ENCODE measurements at places on chromosomes 16 and 17. TPM values are rescaled to one million over a fixed set of nuclear protein-coding genes. Genes with fewer than 3 reads are reported as not detected.
A peak's percentile ranks its signal among the peaks of the same experiment; 100 is the strongest.

KRT25 gene
- not detected for total RNA-seq

DNA sequence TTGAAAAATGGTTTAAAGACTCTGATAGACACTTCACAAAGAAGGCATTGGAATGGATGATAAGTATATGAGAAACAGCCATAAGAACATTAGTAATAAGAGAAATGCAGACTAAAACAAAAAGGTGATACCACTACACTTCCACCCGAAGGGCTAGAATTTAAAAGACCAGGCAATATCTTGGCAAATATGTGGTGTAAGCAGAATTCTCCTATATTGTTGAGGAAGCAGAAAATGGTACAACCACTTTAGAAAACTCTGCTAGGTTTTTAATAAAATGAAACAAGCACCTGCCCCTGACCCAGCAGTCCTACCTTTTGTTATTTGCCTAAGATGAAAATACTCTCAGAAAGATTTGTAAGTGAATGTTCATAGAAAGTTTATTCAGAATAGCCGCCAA, 43.7 kb downstream of the MAP2K4 start:
- DNase-seq, result no peak

XYLT1 gene
- total RNA-seq, result not detected

SLC16A13 gene
- total RNA-seq, result 0.74 TPM

DNA sequence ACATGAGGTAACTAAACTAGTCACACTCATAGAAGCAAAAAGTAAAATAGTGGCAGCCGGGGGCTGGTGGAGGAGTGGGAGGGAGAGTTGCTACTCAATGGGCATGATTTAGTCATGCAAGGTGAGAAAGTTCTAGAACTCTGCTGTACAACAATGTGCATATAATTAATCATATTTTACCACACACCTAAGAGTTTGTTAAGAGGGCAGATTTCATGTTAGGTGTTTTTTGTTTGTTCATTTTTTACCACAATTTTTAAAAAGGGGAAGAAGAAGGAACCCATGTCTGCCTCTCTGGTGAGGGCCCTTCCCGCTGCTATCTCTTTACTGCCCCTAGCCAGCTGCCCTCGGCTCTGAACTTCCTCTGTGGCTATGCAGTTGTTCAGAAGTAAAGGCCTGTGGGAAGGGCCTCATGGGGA, 11.2 kb downstream of the CD300LB start:
- no peak for DNase-seq

PRCD gene
- not detected for total RNA-seq

- peak; percentile 12 for DNase-seq
Observed at GRCh38 chr16:53209429-53209828, 154.6 kb downstream of the CHD9 start.

DNA sequence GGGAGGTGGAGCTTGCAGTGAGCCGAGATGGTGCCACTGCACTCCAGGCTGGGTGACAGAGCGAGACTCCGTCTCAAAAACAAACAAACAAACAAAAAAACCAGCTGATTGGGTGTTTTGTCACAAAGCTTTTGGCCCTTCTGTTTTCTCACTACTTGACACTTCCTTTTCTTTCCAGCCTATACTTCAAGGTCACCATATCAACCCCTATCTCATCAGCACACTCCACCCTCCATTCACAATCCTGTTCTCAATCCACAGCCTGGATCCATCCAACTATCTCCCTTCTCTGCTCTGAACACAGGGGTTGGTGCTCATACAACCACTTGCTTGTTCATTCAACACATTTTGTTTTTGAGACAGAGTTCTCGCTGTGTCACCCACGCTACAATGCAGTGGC, 6.6 kb upstream of the MED11 start:
- DNase-seq, result no peak

DNA sequence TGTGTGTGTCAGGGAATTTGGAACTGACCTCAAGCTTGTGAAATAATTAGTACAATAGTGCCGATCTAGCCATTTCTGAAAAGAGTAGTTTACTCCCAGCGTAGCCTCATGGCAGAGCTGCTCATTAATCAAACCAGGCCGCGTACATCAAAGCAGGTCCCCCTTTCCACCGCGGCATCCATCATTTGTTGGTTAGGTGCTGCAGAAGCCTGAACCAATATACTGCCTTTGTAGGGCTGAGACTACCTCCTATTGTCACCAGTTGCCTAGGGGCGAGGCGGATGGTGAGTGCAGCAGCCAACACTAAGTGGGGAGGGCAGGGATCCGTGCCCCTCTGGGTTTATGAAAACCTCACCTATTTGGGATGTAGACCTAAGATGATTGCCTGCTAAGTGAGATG, 264.1 kb downstream of the TMEM114 start:
- no peak for DNase-seq

DNA sequence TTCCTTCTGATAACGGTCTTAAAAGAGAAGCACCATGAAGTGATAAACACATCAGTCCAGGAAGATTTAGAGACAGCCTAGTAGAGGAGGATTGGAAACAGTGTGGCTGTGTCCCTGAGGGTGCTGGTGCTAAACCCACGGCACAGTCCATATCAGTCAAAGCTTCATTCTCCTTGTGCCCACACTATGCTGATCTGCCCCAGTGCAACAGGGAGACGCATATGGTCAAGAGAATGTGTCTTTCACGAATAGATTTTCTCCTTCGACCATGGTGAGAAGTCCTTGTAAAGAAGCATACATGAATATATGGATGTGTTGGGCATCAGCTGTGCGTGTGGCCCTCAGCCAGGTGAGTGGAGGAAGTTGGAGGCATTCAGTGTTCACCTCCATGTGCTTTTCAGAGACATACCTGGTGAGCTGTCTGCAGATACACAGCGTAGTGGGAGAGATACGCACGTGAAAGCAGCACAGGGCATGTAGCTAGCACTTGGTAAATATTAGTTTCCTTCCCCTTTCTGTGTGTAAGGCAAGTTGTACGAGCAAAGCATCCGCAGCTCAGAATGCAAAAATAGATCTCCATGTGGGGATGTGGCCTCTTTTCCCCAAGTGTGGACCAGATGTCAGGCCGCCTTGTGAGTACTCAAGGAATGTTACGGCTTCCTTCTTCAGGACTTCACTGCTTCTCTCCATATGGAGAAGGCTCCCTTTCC, 29.4 kb downstream of the HLF start:
- DNase-seq, result no peak

GRCh38 chr16:56667581-56668571, at the start of gene MT1G:
MT1G (minus strand) TSS chr16:56668065; CDS start chr16:56667993, 72 bp downstream.
- no peak for DNase-seq

DNA sequence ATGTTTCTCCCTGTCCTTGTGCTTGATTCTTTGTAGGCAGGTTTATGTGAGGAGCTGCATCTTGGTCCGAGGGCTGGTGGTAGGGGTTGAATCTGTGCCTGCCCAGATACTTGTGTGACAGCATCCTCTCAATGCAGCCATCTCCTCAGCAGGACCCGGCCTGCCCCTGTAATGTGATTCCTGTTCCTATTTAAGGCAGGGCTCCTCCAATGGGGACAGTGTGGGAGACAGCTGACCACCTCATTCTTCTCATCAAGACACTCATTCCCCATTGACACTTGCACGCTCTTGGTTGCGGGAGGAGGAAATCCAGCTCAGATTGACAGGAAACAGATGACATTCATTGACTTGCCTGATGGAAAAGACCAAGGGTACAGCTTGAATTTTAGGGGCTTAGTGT, 384.5 kb downstream of the CPPED1 start:
- DNase-seq, result no peak

- DNase-seq, result peak; percentile 45
Observed at GRCh38 chr17:44307387-44308186, 814 bp upstream of the RUNDC3A start.

GRCh38 chr17:64326420-64327054, 63.5 kb upstream of the TEX2 start:
- peak; percentile 23 for DNase-seq

- DNase-seq, result no peak
Observed at GRCh38 chr16:2096853-2097595, 38.7 kb downstream of the PKD1 start.

SMIM5 gene
- 0.07 TPM for total RNA-seq

DNA sequence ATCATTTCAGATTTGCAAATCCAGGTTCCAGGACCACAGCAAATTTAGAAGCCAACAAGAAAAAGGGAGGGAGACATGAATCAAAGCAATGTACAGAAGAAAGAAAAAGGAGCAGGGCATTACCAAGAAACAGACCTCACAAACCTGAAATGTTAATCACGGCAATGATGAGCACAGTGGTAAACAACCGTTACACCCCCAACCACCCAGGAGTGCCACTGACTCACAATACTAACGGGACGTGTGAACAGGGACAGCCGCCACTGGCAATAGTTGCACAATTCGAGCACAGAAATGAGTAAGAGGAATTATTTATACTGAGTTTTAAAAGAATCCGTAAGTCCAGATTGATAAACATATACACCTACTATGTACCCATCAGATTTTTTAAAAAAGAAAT, 13.8 kb downstream of the USP22 start:
- DNase-seq, result no peak

KRT20 gene
- total RNA-seq, result not detected

DNA sequence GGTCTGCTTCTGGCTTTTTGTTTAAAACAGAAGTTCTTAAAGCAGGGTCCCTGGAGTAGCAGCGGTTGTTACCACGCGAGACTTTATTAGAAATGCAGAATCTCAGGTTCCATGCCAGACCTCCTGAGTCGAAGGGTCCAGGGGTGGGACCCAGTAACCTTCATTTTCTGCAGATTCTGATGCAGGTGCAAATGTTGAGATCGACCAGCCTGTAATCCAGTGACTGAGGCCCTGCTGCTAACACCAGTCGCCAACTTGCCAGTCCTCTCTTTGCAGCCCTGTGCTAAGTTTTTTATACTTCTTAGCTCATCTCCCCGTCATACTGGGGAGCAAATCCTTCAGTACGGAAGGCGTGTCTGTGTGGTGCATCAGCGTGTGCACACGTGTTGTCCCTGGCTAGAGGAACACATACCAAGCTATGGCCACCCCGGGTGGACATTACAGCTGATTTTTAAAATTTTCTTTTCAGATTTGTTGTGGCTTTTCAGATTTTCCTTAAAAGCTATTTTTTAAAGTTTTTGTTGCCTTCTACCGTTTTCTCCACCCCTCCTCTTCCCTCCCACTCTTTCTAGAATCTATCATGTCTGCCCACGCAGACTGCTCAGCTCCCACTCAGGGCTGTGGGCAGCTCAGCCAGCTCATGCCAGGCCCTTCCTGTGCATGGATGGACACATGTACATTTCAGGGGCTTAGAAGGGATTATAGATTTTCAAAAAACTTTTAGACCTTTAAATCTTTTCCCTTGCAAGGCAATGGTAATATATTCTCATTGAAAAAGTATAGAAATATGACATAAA, 57.7 kb downstream of the MEAK7 start:
- no peak for DNase-seq

CEMP1 gene
- total RNA-seq, result not detected

SLC38A8 gene
- not detected for total RNA-seq

DNA sequence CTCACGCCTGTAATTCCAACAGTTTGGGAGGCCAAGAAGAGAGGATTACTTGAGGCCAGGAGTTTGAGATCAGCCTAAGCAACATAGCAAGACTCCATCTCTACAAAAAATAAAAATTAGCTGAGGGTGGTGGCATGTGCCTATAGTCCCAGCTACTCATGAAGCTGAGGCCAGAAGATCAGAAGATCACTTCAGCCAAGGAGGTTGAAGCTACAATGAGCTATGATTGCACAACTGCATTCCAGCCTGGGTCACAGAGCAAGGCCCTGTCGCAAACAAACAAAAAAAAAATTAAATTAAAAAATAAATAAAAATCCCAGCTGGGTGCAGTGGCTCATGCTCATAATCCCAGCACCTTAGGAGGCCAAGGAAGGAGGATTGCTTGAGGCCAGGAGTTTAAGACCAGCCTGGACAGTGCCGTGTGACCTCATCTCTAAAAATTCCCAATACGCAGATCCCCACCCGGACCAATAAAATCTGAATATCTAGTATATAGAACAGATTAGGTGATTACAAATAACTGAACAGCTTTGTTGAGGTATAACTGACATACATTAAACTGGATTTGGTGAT, 18.2 kb upstream of the ATF7IP2 start:
- DNase-seq, result no peak

CCDC144A gene
- total RNA-seq, result 4.4 TPM

ZG16B gene
- total RNA-seq, result 1.3 TPM

DNA sequence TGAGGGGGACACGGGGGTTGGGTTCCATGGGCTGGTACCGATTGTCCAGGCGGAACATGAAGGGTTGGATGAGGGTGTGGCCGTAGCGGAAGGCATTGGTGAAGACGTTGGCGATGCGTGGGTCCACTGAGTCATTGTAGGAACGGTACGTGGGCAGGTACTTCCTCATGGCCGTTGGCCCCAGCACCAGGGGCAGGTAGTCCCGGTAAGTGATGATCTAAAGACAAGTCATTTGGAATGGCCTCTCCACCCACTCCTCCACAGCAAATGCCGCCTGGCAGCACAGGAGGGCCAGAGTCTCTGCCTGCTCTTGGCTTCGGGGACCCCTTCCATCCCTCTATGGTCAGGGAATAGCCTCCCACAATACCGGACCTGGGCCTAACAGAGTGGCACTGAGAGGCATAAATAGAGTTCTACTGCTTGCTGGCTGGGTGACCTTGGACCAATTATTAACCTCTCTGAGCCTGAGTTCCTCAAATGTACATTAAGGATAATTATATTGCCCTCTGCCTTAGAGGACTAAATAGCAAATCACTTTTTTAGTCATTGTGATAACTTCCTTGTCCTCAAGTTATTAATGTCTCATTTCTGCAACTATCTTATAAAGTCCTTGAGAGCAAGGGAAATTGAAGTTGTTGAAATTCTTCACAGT, 7.2 kb downstream of the MPO start:
- no peak for DNase-seq

GRCh38 chr17:79981661-79982101, 54.0 kb downstream of the TBC1D16 start:
- DNase-seq, result no peak

DNA sequence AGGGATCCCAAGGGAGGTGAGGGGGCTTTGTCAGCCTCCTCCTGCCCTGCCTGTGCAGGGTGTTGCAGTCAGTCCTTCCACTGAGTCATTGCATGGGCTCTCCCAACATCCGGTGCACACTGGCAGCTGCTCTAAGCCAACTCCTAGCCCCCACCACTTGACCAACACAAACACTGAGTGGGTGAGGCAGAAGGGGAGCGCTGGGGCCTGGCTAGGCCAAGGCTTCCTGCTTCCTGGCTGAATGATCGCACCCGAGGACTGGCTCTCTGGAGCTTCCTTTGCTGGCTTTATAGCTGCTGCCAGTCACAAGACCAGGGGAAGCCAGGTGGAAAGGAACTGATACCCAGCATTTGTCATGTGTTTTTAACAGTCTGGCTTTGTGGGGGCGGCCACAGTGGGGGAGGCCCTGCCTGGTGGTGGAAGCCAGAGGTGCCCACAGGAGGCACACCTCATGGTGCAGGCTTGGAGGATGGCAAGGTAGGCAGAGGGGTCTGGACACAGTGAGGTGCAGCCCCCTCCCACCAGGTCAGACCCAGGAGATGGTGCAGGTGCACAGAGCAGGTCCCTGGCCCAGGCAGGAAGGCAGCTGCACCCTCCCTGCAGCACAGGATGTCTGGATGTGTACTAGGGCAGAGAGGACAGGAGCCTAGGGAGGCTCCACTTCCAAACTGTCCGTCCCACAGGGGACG, 6.8 kb downstream of the MPG start:
- DNase-seq, result peak; percentile 98

GRCh38 chr17:78783711-78784324, 1.7 kb upstream of the CYTH1 start:
- no peak for DNase-seq

- no peak for DNase-seq
Observed at GRCh38 chr16:11182411-11182810, 73.6 kb downstream of the SOCS1 start.

ZNF624 gene
- total RNA-seq, result 8.8 TPM

Measured in A172 (cell line).